ENCODE measurements at places on chromosomes 6 and 20.

- no peak for DNase-seq
Measured at GRCh38 chr6:39388606-39389483, 66.3 kb upstream of the KCNK16 start.

DNA sequence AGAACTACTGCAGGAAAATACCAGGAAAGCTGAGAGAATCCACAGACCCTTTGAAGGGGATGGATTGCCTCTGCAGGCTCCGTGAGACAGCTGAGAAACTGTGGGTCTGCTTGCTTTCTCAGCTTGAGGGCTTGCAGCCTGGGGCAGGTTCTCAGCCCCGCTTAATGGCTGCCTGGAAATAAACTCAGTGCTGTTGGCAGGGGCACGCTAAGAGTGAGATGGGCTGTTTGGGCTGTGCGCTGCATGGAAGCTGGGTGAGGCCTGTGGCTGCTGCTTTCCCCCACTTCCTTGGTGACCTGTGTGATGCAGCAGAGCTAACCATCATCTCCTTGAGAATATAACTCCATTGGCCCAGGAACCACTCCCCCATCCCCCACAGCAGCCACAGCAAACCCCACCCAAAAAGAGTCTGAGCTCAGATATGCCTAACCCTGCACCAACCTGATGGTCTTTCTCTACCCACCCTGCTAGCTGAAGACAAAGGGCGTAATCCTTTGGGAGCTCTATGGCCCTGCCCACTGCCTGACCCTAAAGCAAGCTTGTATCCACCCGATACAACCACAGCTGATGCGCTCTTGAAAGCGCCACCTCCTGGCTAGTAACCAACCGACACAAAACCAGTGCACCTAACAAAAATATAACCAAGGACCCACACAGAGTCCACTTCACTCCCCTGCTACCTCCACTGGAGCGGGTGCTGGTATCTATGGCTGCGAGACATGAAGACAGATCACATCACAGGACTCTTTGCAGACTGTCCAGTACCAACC, 800.6 kb upstream of the MAP3K7 start:
- no peak for DNase-seq

- DNase-seq: no peak
Measured at GRCh38 chr20:63096681-63097335, 90.0 kb upstream of the BHLHE23 start.

DNA sequence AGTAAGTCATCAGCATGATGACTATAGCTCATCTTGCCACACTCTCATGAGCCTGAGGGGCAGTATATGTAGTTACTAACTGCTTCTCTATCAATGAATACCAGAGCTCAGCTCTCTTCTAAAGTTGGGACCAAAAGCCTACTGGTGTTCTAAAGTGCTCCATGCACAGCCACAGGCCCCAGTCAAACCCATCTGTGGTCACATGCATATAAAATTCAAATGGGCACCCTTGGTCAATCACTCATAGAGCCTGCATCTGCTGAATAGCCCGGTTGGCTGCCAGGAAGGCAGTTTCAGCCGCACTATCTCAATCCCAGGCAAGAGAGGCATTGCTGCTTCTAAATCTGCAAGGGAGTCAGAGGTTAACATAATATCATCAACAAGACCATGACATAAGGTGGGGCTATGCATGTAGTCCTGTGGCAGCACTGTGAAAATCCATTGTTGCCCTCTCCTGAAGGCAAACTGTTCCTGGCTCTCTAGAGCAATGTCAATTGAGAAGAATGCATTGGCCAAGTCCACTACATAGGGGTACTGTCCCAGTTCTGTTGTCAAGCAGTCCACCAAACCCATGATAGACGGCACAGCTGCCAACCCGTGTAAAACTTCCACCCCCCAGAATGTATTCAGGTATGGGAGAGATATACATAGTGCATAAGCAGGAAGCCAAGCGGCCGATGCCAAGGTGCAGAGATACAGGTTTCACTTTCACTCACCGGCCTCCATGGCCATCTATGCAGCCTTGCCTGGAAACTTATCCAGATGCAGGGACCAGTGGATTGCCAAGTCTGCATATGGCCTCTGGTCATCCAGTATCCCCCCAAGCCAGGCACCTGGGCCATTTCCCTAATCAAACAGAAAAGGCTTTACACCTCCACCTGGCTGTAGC, 76.2 kb downstream of the ALDH8A1 start:
- DNase-seq: no peak

DNA sequence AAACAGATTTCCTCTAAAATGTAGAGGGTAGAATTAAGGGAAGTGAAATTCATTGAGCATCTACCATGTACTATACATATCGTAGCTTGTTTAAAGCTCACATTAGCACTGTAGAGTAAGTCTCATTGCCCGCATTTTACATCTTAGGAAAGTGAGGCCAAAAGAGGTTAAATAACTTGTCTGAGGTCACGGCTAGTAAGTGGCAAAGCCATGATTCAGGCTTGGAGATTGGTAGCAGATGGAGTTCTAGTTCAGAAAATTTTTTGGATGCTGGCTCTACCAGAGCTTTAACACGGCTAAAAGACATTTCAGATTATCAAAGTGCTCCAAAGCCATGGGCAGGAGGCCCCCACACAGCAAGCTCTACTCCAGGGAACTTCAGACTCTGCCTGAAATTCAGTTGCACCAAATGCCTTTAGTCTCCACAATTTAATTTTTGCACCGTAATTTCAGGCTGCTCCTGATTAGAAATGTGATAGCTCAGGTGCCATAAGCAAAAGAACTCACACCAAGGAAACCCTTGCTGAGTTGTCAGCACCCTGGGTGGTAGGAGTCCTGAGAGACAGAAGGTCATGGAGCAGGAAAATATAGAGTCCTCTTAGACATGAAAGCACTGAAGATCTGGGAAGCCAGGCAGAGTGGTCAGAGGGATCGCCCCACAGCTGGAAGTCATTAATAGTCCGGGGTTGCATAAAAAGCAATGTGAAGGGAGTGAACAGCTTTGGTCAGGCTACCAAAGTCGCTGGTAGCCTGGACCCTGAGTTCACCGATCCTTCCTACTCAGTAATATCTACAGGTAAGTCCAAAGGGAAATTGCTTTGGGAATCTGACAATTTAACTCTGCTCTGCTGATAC, 55.2 kb upstream of the ASIP start:
- DNase-seq: no peak

DNA sequence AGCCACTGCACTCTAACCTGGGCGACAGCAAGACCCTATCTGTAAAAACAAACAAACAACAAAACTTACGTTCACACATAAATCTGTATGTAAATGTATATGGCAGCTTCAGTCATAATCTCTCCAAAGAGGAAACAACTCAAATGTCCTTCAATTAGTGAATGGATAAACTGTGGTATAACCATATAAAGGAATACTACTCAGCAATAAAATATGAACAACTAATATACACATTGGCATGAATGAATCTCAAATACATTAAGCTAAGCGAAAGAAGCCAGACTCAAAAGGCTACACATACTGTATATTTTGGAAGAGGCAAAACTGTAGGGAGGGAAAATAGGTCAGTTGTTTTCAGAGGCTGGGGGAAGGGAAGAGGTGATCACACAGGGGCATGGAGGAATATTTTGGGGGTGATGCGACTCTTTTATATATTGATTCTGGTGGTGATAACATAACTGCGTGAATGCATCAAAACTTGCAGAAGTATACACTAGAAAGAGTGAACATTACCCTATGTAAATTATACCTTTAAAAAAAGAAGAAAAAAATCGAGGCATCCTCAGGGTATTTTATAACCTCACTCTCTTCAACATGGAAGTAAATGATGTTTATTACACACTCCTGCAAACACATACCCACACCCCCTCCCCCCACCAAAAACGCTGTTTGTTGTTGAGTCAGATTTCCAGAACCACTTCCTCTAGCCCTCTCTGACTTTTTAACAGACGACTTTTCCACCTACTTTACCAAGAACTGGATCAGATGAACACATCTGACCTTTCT, 115.2 kb upstream of the RNF24 start:
- no peak for DNase-seq

- DNase-seq: no peak
Measured at GRCh38 chr6:2797564-2798031, 32.4 kb downstream of the WRNIP1 start.

GRCh38 chr6:45548657-45549515, 171.2 kb upstream of the SUPT3H start:
- no peak for DNase-seq

DNA sequence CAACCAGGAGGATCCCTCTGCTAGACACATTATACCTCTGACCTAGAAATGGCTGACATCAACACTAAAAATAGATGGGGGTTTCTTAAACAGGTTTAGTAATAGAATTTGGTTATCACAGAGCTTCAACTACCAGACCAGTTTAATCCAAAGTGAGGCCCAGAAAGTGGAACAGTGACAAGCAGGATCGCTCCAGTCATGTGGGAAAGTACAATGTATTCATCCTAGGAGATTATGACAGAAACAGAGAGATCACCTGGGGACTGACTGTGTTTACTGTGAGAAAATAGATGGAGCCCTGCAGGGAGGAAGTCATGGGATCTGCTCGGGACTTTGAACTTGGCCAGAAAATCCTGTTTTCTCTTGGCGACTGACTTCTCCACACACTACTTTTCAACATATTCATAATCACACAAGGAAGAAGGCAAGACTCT, 238.7 kb upstream of the SOX4 start:
- DNase-seq: no peak

- DNase-seq: no peak
Measured at GRCh38 chr6:137089305-137089704, 44.5 kb upstream of the IL20RA start.

- no peak for DNase-seq
Measured at GRCh38 chr6:142845143-142845571, 99.8 kb downstream of the HIVEP2 start.

DNA sequence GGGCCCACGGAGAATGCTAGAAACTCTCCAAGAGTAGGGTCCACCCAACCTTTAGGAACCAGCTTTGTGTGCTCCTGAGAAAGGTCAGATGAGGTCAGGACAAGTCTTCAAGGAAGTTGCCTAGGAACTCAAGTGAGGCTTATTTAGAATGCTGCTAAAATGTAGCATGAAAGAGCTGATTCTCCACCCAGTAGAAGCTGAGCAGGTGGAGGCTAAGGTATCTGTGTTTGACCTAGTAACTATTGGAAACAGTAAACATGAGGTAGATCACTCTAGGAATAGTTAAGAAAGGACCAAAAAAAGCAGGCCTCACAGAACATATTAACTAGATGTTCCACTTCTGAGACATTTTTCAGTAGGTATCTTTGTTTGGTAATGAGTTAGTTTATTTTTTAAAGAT, 13.9 kb downstream of the CEP43 start:
- DNase-seq: no peak

DNA sequence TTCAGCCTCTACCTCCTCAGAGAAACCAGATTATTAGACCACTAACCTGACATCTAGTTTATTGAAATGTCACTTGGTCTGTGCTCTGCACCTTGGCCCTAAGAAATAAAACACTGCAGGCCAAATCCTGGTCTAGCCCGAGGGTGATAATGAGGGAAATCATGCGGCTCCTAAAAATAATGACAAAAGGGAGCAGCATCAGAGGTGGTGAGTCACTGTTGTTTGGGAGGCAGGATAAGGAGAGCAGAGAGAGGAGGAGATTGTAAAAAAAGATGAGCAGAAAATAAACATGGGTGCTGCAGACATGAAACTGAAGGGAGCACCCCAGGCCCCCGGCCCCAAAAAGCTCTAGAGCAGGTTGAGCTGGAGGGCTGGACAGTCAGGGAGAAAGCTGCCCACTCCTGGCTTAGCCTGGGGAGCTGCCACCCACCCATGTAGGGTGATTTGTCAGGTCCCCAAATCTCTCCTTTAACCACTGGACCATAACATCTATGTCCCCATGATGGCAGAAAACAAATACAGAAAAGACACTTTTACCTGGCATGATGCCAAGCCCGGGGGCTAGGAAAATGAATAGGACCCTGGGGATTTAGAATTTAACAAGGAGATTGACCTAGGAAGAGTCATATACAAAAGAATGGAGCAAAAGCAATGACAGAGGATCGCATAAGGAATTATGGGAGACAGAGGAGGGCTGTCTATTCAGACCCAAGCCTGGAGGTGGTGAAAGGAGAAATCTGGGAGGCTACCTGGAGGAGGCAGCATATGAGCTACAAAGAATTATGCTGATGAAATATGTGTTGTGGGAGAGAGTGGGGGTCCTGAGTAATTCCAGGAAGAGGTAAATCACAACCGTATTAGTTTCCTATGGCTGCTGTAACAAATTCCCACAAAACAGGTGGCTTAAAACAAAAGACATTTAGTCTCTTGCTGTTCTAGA, 103.7 kb downstream of the SNAP25 start:
- no peak for DNase-seq

DNA sequence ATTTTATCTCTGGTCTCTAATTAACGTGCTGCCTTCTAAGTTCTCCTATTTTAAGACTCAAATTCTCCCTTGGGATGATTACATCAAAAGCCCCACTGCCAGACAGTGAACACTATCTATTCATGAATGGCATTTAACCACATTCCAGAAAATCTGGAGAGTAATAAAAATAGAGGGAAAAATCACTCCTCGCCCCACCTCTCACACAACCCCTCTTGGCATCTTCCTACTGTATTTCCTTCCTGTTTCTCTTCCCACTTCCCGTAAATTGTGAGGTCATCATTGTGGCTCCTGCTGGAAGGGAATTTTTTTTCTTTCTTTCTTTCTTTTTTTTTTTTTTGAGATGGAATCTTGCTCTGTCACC, 31.5 kb downstream of the RAB44 start:
- no peak for DNase-seq

DNA sequence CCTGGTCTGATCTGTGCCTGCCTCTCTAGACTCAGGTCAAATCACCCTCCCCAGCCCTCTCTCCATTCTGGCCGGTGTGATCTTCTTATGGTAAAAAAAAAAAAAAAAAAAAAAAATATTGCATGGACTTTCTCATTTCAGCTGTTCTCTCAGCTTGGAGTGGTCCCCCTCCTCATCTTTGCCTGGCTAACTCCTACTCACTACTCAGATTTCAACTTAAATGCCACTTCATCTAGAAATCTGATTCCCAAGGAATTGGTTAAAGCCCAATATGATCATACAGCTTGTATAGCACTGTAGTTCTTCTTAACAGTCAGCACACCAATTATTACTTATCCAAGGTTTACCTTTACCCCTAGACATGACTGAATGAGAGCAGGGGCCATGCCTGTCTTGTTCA, 105.9 kb upstream of the CARMIL1 start:
- no peak for DNase-seq

DNA sequence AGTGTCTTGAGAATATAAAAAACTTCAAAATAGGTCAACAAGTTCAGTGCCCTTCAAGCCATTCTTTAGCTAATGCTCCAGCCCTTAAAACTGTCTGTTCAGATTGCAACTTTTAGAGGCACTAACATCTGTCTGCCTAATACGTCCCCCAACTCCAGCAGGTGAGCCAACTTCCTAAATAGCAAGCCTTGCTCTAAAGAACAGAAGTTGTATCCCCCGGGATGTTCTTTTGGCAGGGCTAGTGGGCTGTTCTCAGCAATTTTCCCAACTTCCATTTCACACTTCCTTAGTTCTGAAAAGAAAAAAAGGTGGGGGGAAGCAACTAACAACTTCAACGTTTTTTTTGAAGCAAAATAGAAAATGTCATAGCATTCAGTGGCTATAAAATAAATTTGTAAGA, 290.0 kb upstream of the PTCHD4 start:
- no peak for DNase-seq
